Cardiac ventricle fibroblast (primary cell): ENCODE measurements at places on chromosomes 6 and 20. TPM values are rescaled to one million over a fixed set of nuclear protein-coding genes. Genes with fewer than 3 reads are reported as not detected.

SAMD3 gene
- total RNA-seq = 0.78 TPM in 1 of 2 replicates, not detected in the other

PRSS35 gene
- total RNA-seq = 0.56 and 0.83 TPM in 2 replicates

NKAPL gene
- total RNA-seq = 1.1 and 2.1 TPM in 2 replicates

ADGRB3 gene
- total RNA-seq = 5.0 and 6.4 TPM in 2 replicates

ECT2L gene
- 0.06 and 0.20 TPM in 2 replicates for total RNA-seq

LRRC73 gene
- total RNA-seq = 0.15 and 0.44 TPM in 2 replicates

SLC24A3 gene
- 0.12 TPM in 1 of 2 replicates, not detected in the other for total RNA-seq

AKAP12 gene
- total RNA-seq = 30.6 and 30.9 TPM in 2 replicates
